ENCODE measurements at places on chromosomes 5 and 9.

DNA sequence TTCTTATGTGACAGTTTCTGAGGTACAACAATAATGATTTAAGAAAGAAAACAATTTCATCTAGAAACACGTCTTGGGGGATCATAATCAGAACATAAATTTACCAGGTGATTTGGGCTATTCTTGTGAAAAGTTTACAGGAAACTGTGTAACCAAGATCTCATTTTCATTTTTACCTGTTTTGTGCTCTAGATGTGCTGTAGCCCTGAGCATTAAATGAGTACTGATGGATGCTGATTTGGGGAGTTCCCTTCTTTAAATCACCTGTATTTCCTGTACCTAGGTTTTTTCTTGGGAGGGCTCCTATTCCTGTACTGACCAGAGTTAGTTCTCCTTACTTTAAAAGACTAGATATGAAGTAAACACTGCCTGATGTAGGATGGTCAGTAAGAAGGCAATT lies 12.7 kb downstream of the MATR3 start:
- no peak for DNase-seq

GRCh38 chr5:76947082-76947503 lies 5.8 kb upstream of the CRHBP start:
- DNase-seq = no peak

DNA sequence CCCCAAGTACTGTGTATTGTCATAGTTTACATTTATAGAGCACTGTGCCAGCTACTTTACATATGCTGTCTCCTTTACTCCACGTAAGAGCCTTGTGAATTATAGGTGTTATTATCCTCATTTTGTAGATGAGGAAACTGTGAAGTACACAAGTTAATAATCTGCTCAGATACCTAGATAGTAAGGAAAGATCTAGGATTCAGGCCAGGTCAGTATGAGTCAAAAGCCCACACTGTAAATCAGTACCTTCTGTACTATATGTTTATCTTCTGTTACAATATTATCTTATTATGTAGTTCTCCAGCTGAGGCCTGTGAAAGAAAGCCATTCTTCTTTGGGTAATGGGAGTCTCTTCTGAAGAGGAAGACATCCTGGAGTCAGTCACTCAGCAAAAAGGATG lies 72.4 kb upstream of the TLX3 start:
- DNase-seq = no peak

DNA sequence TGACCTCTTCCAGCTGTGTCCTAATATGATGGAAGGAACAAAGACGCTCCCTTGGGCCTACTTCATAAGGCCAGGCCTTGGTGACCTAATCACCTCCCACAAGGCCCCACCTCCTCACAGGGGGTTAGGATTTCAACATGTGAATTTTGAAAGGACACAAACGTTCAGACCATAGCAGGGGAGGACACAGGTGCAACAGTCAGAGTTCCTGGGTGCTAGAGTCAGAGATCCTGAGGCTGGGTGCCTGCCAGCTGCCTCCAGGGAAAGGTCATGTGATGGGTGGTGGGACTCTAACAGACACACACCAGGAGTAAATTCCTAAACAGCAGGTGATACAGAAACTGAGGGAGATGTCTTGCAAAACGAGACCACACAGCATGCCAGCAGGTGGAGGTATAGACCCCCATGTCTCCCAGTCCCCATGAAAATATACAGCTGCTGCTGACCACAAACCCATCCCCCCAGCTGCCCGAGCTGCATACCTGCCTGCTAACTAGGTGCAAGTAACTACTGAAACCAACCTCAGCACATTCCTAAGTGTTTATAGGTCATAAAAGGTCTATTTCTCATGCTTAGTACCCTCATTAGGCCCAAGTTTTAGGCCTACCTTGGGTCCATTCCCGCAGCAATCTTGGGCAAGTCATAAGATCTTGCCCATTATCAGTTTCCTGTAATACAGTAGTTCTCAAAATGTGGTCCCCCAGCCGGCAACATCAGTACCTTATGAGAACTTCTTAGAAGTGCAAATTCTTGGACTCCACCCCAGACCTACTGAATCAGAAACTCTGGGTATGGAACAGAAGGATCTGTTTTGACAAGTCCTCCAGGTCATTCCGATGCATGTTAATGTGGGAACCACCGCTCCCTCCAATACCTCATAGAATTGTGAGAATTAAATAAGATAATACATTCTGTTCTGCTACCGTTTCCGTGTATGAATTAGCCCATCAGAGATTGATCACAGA lies 245.3 kb downstream of the ENC1 start:
- DNase-seq = no peak

DNA sequence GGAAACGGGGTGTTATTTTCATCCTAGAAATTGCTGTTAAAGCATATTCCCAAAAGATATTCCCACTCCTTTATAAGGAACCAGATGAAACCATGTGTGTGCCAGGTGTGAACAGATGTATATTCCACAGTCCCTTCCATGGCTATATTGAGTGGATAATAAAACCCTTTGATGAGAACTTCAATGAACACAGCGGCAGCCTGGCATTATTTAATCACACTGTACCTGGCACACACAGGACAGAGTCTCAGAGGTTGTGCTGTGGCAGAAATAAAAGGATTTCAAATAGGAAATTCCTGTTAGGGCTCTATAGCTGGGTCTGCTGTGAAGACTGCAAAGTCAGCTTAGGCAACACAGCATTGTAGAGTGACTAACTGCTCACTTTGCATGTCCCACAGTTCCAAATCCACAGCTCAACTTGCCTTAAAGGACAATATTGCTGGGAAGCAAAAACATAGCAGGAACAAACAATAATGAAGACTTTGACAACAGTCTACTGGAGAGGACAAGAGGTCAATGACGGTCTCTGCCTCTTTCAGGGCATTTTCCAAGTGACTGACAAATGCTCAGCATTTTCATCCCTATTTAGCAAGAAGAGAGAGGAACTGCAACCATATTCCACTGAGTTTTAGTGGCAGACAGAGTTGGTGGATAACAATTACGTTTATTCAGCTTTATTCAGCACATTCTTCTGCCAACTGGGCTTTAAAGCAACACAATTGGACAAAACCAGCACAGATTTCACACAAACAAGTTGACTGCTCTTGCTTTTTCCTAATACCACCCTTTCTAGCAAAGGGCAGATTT lies 255.7 kb upstream of the RGMB start:
- DNase-seq = no peak

DNA sequence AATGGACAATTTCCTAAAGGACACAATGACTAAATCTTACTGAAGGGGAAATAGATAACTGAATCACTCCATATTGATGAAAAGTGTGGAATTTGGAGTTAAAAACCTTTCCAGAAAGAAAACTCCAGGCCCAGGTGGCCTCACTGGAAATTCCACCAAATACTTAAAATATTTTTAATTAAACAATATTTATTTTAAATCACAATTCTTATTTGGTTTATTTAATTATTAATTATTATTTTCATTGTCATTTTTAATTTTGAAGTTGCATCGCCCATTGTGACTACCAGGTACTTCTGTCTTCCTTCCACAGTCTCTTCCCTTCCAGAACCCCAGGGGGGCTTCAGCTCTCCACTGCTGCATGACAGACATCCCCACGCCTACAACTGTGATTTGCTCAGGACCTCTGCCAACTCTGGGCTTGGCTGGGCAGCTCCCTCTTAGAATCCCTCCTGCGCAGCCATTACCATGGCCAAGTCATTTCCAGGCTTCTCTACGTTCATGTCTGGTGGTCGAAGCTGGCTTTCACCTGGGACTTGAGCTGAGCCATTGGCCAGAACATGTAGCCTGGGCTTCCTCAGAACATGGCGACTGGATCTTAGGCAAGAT lies 16.4 kb upstream of the GADD45G start:
- DNase-seq = no peak

DNA sequence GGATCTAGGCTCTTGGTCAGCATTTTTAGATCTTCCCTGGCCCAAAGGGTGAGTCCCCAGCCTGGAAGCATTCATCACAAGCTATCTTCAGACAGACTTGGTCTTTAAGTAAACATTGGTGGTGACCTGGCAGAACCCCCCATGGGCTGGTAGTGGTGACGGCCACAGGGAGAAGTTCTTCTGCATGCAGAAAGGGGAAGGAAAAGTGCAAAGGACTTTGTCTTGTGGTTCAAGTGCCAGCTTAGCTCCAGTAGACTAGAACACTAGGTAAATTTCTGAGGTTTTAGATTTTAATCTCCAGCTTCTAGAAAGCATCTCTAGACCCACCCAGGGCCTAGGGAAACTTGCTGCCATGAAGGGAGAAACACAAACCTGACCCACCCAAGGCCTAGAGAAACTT lies 584.0 kb downstream of the CHSY3 start:
- no peak for DNase-seq

- no peak for DNase-seq
These were observed 158.2 kb downstream of the MACROH2A1 start for GRCh38 chr5:135240781-135241360.

- no peak for DNase-seq
These were observed 31.0 kb downstream of the GLDC start for GRCh38 chr9:6614489-6614888.

GRCh38 chr5:127851964-127852363 lies 148.8 kb downstream of the CCDC192 start:
- DNase-seq = no peak

GRCh38 chr5:143955141-143955540 lies 143.2 kb downstream of the HMHB1 start:
- no peak for DNase-seq

DNA sequence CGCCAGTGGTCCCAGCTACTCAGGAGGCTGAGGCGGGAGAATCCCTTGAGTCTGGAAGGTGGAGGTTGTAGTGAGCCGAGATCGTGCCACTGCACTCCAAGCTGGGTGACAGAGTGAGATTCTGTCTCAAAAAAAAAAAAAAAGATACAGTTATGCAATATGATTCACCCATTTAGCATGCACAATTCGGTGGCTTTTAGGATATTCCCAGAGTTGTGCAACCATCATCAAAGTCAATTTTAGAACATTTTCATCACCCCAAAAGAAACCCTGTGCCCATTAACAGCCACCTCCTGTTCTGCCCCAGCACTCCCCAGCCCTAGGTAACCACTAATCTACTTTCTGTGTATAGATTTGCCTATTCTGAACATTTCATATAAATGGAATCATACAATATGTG lies 4.3 kb upstream of the DHFR start:
- no peak for DNase-seq

- no peak for DNase-seq
These were observed 35.3 kb upstream of the TMED7 start for GRCh38 chr5:115661101-115661500.

- DNase-seq = no peak
These were observed 78.3 kb downstream of the PARP8 start for GRCh38 chr5:50744776-50745175.

- DNase-seq = no peak
These were observed 108.8 kb downstream of the ANXA1 start for GRCh38 chr9:73260506-73260905.

GRCh38 chr5:154194345-154195329 lies 4.1 kb downstream of the GALNT10 start:
- no peak for DNase-seq

- no peak for DNase-seq
These were observed 217.5 kb downstream of the ZSWIM6 start for GRCh38 chr5:61549530-61549929.

DNA sequence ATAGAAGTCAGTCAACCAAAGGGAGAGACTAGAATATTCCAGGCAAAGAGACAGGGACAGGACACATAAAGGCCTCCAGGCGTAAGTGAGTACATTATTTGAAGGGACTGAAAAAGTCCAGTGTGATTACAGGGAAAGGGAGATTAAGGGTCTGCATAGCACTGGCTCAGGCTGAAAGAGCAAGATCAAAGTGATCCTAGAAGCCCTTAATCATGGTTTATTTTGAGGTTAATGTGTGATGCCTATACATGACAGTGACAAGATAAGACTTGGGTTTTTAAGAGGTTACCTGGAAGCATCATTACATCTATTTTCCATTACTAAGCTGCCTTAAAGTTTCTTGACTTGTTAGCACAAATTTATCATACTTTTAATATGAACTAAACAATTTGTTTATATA lies 25.8 kb downstream of the LMBRD2 start:
- no peak for DNase-seq

GRCh38 chr5:131548176-131548575 lies 86.9 kb downstream of the RAPGEF6 start:
- no peak for DNase-seq

DNA sequence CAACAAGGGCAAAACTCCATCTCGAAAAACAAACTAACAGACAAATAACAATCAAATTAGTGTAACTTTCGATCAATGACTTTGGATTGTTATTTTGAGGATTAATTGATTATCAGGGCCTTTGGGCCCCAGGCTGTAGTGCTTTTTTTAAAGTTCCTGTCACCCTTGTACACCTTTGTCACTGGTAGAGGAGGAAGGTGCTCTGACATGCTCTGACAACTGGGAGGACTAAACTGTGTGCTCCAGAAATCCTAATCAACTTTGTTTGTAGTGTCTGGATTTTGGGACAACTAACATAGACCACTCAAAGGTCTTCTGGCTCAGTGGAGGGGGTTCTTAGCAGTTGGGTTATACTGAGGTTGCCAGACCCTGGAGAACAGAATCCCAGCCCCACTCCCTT lies 1.8 kb downstream of the TXN start:
- DNase-seq = no peak

DNA sequence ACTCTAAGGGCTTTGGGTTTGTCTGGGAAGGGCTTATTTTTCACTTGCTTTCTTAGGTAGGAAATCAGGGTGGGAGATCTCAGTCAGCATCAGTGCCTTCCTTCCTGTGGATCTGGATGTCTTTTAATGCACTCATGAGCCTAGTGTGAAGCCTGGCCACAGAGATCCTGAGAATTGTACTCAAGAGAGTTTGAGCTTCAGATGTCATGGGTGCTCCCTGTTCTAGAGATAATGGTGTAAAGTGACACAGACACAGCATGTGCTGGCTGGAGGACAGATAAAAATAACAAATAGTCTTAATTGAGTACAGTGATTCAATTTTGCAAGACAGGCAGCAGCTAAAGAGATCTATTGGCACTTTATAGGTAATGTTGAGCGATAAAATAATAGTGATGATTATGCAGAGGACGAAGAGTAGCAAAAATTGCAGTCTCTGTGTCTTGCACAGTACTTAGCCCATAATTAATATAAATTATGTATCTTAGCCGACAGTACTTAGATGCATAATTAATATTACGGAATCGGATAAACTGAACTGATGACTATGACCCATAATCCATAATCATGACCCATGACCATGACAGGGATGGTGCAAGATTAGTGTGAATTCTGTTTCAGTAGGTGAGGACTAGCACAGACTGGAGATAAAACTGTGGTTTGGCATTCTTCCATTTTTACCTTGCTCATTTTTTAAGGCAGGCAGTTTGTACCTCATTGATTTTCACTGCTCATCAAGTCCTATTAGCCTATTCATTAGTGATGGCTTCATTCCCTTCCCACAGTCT lies 408.7 kb upstream of the PIK3R1 start:
- no peak for DNase-seq

DNA sequence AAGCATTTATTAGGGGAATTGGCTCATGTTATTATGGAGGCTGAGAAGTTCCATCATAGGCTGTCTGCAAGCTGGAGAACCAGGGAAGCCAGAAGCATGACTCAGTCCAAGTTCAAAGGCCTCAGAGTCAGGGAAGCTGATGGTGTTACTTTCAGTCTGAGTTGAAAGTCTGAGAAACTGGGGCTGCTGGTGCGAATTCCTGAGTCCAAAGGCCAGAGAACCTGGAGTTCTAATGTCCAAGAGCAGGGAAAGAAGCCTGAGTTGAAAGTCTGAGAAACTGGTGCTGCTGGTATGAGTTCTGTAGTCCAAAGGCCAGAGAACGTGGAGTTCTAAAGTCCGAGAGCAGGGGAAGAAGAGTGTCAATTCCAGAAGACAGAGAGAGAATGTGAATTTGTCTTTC lies 641.1 kb downstream of the ISL1 start:
- no peak for DNase-seq

- DNase-seq = no peak
These were observed 479.0 kb downstream of the CAAP1 start for GRCh38 chr9:26413611-26414010.
